ENCODE measurements at places on chromosomes 11 and 22.

DNA sequence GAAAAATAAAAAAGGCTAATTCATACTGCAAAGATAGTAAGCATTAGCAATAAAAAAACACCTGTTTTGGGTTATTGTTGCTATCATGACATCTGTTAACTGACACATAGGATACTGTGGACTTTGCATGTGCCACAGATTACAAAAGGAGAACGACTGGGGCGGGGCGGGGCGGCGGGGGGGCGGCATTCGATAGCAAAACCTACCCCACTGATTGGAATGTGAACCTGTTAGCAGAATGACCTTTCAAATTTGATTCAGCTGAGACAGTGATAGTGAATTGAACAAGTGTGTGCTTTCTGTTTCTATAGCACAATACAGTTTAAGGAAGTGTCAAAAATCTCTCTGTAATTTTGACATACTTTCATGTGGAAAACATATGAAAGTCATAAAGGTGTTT is 14.9 kb downstream of the MMP20 start:
- DNase-seq: no peak

DNA sequence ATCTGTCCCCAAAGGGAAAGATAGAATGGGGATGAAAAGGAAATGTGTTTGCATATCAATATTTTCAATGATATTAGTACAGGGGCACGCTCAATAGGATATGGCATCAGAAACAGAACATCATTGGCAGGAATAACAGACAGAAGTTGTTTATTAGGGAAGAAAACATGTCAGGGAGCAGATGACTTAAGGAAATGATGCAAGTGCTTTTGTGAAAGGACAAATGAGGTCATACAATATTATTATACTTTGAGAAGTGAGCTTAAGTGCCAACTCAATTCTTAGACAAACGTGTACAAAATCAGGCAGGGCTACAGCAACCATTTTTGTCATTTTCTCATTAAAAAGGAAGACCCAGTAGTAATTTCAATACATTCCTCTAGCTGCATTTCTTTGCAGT is 388.4 kb downstream of the SOX6 start:
- DNase-seq: no peak

- DNase-seq: no peak
These were observed 47.3 kb downstream of the IGF2 start for GRCh38 chr11:2091786-2092463.

GRCh38 chr11:87926250-87926970 is 248.8 kb downstream of the RAB38 start:
- DNase-seq: no peak

- DNase-seq: no peak
These were observed 101.1 kb downstream of the GRIK4 start for GRCh38 chr11:120612513-120613263.

DNA sequence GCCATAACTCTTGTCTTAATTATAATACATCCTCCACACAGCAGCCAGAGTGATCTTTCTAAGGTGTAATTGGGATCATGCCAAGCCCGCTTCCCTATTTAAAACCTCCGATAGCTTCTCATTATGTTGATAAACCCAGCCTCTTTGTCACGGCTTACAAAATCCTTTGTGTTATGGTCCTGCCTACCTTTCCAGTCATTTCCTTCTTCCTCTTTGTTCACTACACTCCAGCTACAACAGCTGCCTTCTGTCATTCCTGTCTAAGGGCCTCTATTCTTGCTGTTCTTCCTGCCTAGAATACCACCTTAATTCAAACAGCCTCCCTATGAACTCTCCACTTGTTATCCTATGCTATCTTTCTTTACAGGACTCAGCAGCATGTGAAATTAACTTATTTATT is 70.6 kb upstream of the CAPRIN1 start:
- no peak for DNase-seq
